Hair follicular keratinocyte (primary cell): ENCODE measurements at places on chromosomes 3 and 15. TPM values are rescaled to one million over a fixed set of nuclear protein-coding genes. Genes with fewer than 3 reads are reported as not detected.

SNRPA1 gene
- 41.7 and 101 TPM in 2 replicates for total RNA-seq

SHC4 gene
- 0.04 and 0.31 TPM in 2 replicates for total RNA-seq

TATDN2 gene
- total RNA-seq: 8.7 and 10.5 TPM in 2 replicates

TMEM108 gene
- 0.16 TPM in 1 of 2 replicates, not detected in the other for total RNA-seq

ESYT3 gene
- 0.65 and 1.5 TPM in 2 replicates for total RNA-seq

C3orf49 gene
- total RNA-seq: not detected in 2 replicates

AEN gene
- 27.3 and 39.5 TPM in 2 replicates for total RNA-seq

RAD51 gene
- total RNA-seq: 4.2 and 15.0 TPM in 2 replicates

TBL1XR1 gene
- total RNA-seq: 56.0 and 66.8 TPM in 2 replicates
